ENCODE measurements at places on chromosomes 12 and 14.

DNA sequence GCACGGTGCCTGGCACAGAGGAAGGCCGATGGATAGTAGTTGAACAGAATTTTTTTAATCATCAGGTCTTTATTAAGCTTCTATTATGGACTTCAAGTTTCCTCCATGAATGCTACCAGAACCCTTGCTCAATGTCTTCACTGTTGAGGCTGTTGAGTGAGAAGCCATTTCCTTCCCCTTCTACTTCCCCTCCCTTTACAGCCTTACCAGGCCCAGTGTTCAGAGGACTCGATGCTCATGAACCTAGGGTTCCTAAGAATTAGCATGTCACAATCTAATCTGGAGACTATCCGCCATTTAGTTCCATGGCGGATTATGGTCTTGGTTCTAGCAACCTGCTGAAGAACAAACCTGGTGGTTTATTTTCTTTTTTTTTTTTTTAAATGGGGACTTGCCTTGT is 17.7 kb downstream of the ETV6 start:
- no peak for DNase-seq

DNA sequence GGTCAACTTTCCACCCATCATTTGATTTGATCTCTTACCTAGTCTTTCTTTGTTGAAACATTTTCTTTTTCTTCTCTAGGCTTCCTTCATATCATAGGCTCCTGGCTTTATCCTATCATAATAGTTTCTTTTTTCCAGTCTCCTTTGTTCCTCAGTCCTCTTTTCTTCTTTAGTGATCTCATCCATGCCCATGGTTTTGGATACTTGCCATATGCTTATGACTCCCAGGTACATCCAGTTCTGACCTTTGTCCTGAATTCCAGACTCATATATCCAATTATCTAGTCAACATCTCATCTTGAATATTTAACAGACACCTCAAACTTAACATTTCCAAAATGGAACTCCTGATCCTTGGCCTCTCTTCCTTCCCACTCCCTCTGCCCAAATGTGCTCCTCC is 36.1 kb upstream of the KRAS start:
- DNase-seq, result no peak

DNA sequence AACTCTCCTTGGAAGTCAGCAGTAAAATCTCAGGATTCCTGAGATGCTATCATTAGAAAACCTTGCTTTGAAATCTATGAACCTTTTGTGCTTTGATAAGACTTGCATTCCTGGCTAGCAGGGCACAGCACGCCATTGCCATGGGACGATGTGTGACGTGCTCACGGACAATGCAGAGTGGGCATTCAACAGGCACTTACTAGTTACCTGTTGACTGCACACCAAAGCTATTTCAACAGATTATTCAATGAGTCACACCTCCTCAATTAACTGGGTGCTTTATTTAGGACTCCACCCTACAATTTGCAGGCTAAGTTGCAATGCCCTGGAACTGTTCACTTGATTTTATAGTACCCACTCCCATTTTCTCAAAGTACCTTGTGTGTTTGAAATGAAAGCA is 11.3 kb downstream of the NOS1 start:
- no peak for DNase-seq

DNA sequence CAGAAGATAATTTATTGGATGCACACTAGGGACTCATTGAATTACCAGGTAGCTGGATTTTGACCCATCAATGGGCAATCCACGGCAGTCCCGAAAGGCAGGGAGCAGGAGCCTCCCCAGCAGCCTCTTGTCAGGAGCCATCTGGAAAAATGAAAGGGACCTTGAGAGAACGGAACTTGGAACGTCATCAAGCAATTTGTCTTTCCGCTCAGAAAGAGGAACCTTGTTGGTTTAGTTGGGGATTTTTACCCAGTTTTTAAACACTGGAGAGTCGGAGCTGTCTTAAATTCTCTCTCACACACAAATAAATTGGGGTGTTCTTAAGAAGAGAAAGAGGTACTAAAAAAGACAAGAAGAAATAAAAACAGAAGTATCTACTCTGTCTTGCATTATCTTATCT is 1351.7 kb upstream of the TMEM132C start:
- no peak for DNase-seq

- no peak for DNase-seq
Observed at GRCh38 chr14:69711881-69712560, 54.9 kb upstream of the SRSF5 start.

- DNase-seq, result no peak
Observed at GRCh38 chr12:18468246-18469075, 207.1 kb downstream of the PIK3C2G start.

GRCh38 chr14:69259168-69259526 is 811 bp upstream of the GALNT16 start:
- no peak for DNase-seq

GRCh38 chr14:75648066-75648838 is 12.4 kb downstream of the ERG28 start:
- DNase-seq, result no peak

GRCh38 chr12:108638141-108638827 is 4.6 kb upstream of the SELPLG start:
- no peak for DNase-seq

GRCh38 chr14:35543006-35543405 is 9.0 kb downstream of the INSM2 start:
- no peak for DNase-seq

GRCh38 chr12:56152132-56152755 is at the start of gene MYL6B:
Gene MYL6B (plus strand): TSS chr12:56152587. CDS start chr12:56153919, 1,332 bp downstream.
- peak; percentile 92 for DNase-seq

DNA sequence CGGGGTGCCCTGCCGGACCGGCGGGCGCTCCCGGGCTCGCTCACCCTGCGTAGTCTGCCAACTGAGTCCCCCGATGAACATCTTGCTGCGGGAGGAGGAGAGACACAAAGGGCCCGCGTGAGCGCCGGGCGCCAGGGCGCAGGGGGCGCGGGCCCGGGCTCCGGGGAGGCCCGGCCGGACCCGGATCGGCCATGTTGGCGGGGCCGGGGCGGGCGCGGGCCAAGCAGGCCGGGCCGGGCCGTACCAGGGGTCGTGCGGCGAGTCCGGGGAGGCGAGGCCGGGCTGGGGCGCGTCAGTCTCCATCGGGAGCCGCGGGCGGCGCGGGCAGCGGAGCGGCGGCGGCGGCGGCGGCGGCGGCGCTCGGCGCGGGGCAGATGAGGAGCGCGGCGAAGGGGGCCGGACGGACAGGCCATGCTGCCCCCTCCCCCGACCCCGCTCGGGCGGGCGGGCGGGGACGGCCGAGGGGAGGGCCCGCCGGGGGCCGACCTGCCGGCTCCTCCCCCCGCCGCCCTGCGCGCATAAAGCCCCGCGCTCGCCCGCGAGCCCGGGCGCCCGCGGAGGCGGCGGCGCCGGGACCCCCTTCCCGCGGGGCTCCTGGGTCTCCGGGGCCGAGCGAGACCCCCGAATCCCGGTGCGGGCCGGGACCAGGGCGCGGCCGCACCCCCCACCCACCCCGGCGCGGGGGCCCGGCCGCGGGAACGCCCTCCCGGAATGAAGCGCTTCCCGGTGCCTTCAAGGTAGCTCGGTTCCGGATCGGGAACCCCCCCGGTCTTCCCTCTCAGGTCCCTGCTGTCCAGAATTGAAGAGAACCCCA is at the start of gene MSI1:
Gene MSI1, minus strand, starts transcription at position 376 of the 814 bp plus-strand sequence. Its CDS starts 73 bp downstream, at position 303.
- no peak for DNase-seq

- no peak for DNase-seq
Observed at GRCh38 chr12:124537525-124538193, 29.8 kb downstream of the NCOR2 start.

DNA sequence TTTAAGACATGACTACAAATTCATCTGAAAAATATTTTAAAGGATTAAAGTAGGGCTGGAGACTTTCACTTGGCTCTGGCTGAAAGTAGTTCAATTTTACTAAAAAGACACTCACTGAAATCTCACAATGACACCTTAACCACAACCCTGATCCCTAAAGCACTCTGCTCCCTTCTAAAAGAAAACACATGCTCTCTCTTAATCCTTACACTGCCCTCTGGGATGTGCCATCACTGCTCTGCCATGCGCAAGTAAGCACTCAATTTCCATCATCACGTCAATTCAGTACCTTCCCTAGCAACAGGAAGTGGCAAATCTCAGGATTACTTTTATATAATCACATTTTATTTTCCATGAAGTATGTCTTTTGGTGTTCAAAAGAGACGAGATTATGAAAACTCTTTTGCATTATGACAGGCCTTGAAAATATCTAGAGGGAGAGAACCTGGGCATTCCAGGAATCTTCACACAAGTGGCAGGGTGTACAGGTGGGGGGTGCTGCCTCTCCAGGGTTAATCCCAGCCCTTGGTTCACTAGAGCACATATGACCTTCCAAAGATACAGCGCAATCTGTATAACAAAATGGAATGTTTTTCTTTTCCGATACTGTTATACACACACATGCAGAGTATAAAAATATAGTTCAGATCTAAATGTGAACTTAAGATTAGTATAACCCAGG is 7.3 kb downstream of the ATG14 start:
- DNase-seq, result no peak

DNA sequence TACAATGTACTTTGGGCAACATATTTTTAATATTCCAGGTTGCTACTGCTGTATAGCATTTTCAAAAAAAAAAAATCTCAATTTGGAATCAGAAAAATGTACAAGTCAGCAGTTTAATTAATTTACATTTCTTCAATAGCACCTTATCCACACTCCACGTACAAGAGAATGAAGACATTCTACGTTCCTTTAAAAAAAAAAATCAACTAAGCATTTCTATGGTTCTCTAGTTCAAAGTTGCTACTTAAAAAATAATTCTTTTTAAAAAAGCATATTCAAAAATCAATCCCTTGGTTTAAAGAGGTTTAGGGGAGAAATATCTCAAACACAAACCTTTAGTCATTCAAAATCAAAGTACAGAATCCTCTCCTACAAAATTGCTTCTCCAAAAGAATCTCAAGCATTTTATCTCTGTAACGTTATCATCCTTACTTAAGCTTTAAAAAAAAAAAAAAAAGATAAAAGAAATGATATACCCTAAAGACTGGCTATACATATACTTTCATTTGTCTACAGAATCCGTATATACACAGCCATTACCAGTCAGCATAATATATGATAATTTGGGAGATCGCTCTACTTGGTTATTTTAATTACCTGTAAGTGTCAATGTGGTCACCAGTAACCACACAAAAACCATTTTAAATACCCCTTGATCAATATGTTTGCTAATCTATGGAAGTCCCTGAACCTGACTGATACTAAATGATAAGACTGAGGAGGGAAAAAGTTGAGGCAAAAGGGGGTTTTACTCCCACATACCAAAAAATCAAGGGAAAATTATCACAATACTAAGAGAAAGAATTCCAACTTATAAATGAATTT is 2.7 kb downstream of the MED13L start:
- DNase-seq, result no peak

- no peak for DNase-seq
Observed at GRCh38 chr12:111154147-111154834, 214.6 kb downstream of the PHETA1 start.

GRCh38 chr14:82626156-82627066 is 1092.8 kb upstream of the SEL1L start:
- DNase-seq, result no peak

- DNase-seq, result no peak
Observed at GRCh38 chr14:91351512-91351862, 66.1 kb downstream of the CCDC88C start.

DNA sequence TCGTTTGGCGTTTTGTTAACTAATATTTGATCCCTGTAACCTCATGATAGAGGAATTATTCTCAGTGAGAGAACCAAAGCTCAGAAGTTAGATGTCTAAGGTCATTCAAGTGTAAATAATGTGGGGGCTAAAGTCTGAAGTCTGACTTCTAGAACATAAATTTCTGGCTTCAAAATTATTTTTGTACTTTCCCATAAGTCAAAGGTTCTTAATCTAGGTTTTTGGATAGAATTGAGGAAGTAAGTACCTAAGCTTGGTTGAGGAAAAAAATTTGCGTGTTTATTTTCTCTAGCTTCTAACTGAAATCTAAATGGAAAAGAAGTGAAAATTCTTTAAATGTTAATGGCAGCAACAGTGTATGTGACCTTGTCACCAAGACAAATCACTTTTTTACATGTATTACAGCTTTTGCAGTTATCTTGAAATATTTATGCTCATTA is 2.3 kb downstream of the LARP4 start:
- no peak for DNase-seq

- no peak for DNase-seq
Observed at GRCh38 chr14:21192875-21193535, 37.1 kb upstream of the OR5AU1 start.

- DNase-seq, result no peak
Observed at GRCh38 chr12:110677206-110677911, 11.6 kb downstream of the HVCN1 start.

- no peak for DNase-seq
Observed at GRCh38 chr14:67569011-67569650, 30.9 kb downstream of the PIGH start.

All from stimulated activated CD4-positive, alpha-beta T cell treated with anti-CD3 and anti-CD28 coated beads, Interleukin-12 subunit alpha, Interleukin-12 subunit beta, amount 100 ng/mL, for 4 hours (primary cell).